HepG2 (cell line): ENCODE measurements at places on chromosomes 12 and 14.

DNA sequence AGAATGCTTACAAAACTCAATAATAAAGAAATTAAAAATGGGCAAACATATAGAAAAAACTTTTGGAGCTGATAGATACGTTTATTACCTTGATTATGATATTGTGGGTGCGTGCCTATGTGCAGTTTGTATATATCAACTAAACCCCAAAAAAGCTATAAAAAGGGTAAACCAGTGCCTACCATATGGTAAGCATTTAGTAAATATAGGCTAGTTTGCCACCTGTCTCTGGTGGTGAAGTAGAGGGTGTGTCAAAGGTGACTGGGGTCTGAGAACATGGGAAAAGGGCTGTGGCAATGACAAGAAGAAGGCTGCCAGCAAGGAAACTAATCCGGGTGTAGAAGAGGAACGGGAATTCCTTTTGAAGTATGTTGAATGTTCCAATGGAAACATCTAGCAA lies 18.3 kb downstream of the GALNT8 start:
- no peaks in the 10 kb centered on the region for H3K36me3 ChIP-seq
- no peaks in the 10 kb centered on the region for H3K4me1 ChIP-seq
- H3K27me3 ChIP-seq = no peaks in the 10 kb centered on the region
- no peak for DNase-seq

DNA sequence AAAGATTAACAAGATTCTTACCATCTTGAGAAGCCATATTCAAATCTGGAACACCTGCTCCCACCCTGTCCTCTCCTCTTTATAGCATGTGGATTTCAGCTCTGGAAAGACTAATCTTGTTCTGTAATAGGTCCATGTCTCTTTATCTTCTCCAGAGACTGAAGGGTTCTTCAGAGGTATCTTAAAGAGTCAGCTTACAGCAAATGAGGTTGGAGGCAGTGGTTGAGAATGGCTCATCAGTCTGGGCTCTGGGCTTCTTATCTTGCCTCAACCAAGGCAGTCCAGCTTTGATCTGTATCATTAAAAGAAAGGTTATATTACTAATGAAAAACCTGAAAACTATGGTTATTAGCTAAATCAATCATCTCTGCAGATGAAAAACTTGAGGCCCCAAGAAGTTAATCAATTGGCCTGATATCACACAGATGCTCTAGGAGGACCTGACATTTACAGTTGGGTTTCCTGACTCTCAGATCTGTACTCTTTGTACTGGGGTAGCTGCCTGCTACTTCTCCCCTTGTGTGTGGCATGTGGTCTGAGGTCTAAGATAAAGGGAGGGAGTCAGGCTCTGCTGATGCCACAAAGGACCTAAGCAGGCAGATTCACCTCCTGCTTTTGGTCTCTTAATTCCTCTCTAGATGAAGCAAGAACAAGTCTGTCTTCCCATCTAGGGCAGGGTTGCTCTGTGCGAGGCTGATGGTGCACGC lies 1.7 kb upstream of the AKAP6 start:
- no peak overlapping the region for H3K27ac ChIP-seq
- H3K36me3 ChIP-seq = no peaks in the 10 kb centered on the region
- no peak for DNase-seq
- H3K27me3 ChIP-seq = no peaks in the 10 kb centered on the region

GRCh38 chr12:71840231-71840847 lies 780 bp downstream of the TBC1D15 start:
- no peaks in the 10 kb centered on the region; the same call in 1 of the 2 replicates for H3K27me3 ChIP-seq
- peak overlapping the region; percentile 69 for H3K27ac ChIP-seq
- DNase-seq = peak; percentile 48
- H3K36me3 ChIP-seq = no peaks in the 10 kb centered on the region
- peak overlapping the region; percentile 77 for H3K4me3 ChIP-seq

GRCh38 chr12:83920821-83921547 lies 991.6 kb downstream of the SLC6A15 start:
- no peak overlapping the region for H3K27ac ChIP-seq
- no peak for DNase-seq
- H3K36me3 ChIP-seq = no peaks in the 10 kb centered on the region
- H3K4me1 ChIP-seq = no peaks in the 10 kb centered on the region

DNA sequence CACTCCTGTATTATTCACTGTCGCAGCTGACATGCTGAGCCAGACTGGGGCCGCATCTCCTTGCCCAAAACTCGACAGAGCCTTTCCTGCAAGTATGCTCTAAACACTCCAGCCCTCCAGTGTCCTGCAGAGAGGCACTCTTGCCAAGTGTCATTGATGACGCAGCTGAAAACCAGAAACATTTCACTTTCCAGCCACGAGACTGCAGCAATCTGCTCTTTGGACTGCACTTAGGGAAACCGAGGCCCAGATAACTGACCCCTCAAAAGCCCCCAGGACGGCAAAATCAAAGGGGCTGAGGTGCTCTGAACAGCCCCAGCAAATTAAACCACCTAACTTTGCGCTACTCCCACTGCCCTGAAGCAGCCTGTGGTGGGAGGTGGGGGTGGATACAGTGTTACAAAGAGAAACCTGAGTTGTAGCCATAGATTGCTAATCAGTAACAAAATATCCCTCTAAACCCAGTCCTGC lies 2.6 kb downstream of the CCDC85C start:
- peak overlapping the region; percentile 80 for H3K27ac ChIP-seq
- DNase-seq = peak; percentile 49
- H3K36me3 ChIP-seq = peaks cover 4% of the 10 kb centered on the region; the same call in 1 of the 2 replicates
- H3K4me1 ChIP-seq = peaks cover 64% of the 10 kb centered on the region
- peak overlapping the region; percentile 85 for H3K4me3 ChIP-seq

- H3K27ac ChIP-seq = no peak overlapping the region
- DNase-seq = no peak
- no peaks in the 10 kb centered on the region for H3K36me3 ChIP-seq
- H3K4me1 ChIP-seq = peaks cover 20% of the 10 kb centered on the region
- H3K4me3 ChIP-seq = no peak overlapping the region
Observed at GRCh38 chr12:1529862-1530591, 64.4 kb downstream of the FBXL14 start.

GRCh38 chr14:75138492-75138891 lies 11.6 kb upstream of the NEK9 start:
- peaks cover 2% of the 10 kb centered on the region; the same call in 1 of the 2 replicates for H3K4me1 ChIP-seq
- H3K27ac ChIP-seq = no peak overlapping the region
- no peaks in the 10 kb centered on the region for H3K27me3 ChIP-seq
- peaks cover 13% of the 10 kb centered on the region for H3K36me3 ChIP-seq

GRCh38 chr12:132834181-132834711 lies 5.6 kb upstream of the GOLGA3 start:
- no peak overlapping the region for H3K4me3 ChIP-seq
- 0 out of 3 replicates have a peak, but pooled peaks cover 3% of the 10 kb centered on the region for H3K36me3 ChIP-seq
- H3K4me1 ChIP-seq = peaks cover 5% of the 10 kb centered on the region

- H3K27me3 ChIP-seq = no peaks in the 10 kb centered on the region
- no peak overlapping the region for H3K4me3 ChIP-seq
- H3K4me1 ChIP-seq = peaks cover 13% of the 10 kb centered on the region
- H3K27ac ChIP-seq = no peak overlapping the region
Observed at GRCh38 chr14:49545716-49546115, 40.5 kb downstream of the RPS29 start.

DNA sequence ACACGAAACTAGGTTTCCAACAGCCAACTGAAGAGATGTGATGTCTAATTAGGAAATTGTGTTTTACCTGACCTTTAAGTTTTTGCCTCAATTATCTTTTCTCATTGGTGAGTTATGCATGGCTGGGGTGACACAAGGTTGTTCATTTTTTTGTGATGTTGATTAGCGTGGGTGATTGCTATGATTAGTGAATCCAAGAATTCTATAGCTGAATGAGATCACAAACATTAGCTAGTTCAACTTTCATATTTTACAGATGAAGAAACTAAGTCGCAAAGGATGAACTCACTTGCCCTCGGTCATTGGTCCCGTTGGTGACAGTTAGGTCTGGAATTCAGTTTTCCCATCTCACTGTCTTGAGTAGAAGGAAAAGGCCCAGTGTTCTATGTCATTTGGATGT lies 32.6 kb upstream of the LMNTD1 start:
- H3K4me1 ChIP-seq = no peaks in the 10 kb centered on the region
- H3K27ac ChIP-seq = no peak overlapping the region
- H3K4me3 ChIP-seq = no peak overlapping the region

DNA sequence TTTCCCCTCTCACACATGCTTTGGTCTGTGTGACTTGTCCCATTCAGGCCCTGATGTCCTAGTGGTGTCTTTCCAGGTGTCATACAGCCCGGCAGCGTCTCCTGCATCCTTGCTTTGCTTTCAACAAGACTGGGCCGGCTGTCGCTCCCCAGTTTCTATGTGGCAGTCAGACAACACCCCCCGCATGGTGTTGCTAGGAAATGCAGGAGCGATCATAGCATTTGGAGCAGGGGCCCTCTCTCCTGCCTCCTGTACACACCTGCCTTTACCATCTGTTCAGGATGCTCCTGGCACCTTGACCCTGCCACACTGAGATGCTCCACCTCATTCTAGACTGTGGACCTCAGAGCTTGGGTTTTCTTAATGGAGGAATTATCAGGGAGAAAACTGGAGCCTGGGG lies 29.5 kb downstream of the CACNA1C start:
- H3K27me3 ChIP-seq = peaks cover 9% of the 10 kb centered on the region; the same call in 2 of the 3 replicates
- no peak overlapping the region for H3K27ac ChIP-seq
- H3K36me3 ChIP-seq = no peaks in the 10 kb centered on the region
- no peak for DNase-seq
- no peak overlapping the region for H3K4me3 ChIP-seq

DNA sequence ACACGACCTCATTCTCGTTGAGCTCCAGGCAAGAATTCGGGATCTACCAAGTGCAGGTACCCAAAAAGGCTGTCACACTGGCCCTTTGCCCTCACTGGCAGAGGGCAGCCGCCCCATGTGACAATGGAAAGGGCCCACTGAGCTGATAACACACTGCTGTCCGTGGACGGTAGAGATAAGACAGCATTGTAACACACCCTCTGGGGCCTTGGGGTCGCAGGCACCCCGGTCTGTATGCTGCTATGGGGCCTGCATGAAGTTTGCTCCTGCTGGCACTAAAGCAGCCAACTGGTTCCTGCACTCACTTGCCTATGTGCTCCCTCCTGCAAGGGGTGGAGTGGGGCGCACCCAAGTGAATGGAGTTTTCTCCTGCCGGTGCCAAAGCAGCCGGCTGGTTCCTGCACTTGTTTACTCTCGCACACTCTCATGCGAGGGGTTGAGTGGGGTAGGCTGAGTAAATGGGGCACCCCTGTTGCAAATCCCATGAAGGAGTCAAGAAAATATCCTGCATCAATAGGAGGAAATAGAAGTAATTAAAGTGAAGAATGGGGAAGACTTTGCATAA lies 477.9 kb downstream of the ATP23 start:
- no peak overlapping the region for H3K4me3 ChIP-seq
- no peaks in the 10 kb centered on the region for H3K36me3 ChIP-seq
- no peaks in the 10 kb centered on the region for H3K4me1 ChIP-seq
- H3K27me3 ChIP-seq = no peaks in the 10 kb centered on the region
- H3K27ac ChIP-seq = no peak overlapping the region

DNA sequence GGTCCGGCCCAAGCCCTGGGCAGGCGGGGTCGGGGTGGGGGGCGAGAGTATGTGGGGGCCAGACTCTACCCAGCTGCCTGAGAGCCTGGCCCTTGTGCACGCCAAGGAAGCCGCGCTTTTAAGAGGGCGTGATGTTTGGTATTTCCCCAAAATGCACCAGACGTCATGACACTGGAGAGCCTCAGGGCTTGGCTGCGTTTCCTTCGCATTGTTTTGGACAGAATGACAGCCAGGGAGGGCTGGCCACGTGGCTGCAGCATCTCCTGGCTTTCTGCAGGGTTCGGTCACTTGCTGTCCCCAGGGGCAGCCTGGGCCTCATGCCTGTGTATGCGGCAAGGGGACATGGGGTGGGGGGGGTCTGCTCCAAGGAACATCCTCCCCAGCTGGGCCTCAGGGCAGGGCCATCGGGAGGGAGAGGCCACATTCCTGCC lies 16.1 kb upstream of the NUDT14 start:
- no peak for DNase-seq
- H3K27me3 ChIP-seq = peaks cover 26% of the 10 kb centered on the region
- no peaks in the 10 kb centered on the region for H3K36me3 ChIP-seq
- peaks cover 46% of the 10 kb centered on the region for H3K4me1 ChIP-seq
- no peak overlapping the region for H3K27ac ChIP-seq

GRCh38 chr14:61503167-61503801 lies 181.9 kb downstream of the PRKCH start:
- H3K27me3 ChIP-seq = no peaks in the 10 kb centered on the region
- no peak overlapping the region for H3K27ac ChIP-seq
- no peaks in the 10 kb centered on the region for H3K36me3 ChIP-seq
- peaks cover 9% of the 10 kb centered on the region for H3K4me1 ChIP-seq
- no peak overlapping the region for H3K4me3 ChIP-seq
- DNase-seq = no peak

- no peak overlapping the region for H3K4me3 ChIP-seq
- DNase-seq = no peak
Observed at GRCh38 chr12:57732726-57733593, 5.6 kb downstream of the AGAP2 start.

- peaks cover 43% of the 10 kb centered on the region for H3K4me1 ChIP-seq
- no peak overlapping the region for H3K27ac ChIP-seq
- no peak for DNase-seq
- H3K27me3 ChIP-seq = no peaks in the 10 kb centered on the region
Observed at GRCh38 chr12:97597031-97597751, 134.6 kb downstream of the RMST start.

- H3K4me3 ChIP-seq = no peak overlapping the region
- no peaks in the 10 kb centered on the region for H3K27me3 ChIP-seq
- DNase-seq = no peak
- no peak overlapping the region for H3K27ac ChIP-seq
Observed at GRCh38 chr12:39372929-39373328, 70.0 kb downstream of the KIF21A start.

DNA sequence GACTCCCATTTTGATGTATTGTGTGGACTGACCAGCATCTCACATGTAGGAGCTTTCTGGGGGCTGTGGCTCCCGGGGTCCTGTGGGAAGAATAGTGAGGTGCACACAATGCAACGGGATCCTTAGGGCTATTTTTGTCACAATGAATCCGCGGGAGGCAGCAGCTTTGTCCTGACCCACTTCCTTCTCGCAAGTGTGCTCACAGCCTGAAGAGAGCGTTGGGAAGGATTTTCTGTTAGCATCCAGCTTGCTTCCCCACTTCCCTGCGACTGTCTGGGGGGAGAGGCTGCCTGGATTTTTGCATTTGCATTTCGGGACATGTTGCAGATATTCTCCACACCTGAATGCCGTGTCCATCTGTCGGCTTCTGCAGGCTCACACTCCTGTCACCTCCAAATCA lies 31.9 kb downstream of the FZD10 start:
- H3K36me3 ChIP-seq = no peaks in the 10 kb centered on the region
- H3K27me3 ChIP-seq = peaks cover 17% of the 10 kb centered on the region; the same call in 1 of the 3 replicates
- H3K27ac ChIP-seq = no peak overlapping the region

- DNase-seq = no peak
- no peaks in the 10 kb centered on the region for H3K27me3 ChIP-seq
- H3K36me3 ChIP-seq = no peaks in the 10 kb centered on the region
- no peak overlapping the region for H3K27ac ChIP-seq
- H3K4me1 ChIP-seq = peaks cover 25% of the 10 kb centered on the region
Observed at GRCh38 chr14:61477712-61478462, 156.5 kb downstream of the PRKCH start.

DNA sequence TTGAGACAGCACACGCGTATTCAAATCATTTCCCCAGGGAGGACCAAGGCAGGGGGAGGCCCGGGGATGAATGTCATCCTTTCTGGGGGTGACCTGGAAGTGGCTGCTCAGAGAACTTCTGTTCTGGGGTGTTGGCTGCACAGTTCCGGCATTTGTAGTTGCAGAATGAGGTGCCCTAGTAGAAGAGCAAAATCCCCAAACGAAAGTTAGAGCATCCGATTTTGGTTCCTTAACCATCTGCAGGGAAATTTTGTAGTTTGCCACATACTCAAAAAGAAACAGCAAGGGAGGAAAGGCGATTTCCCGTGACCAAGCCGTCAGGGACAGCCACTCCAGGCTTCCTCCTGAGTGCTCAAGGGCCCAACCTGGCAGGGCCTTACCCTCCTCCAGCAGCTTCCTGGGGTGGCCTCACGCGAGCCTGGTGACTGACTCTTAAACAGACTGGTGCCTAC lies 13.0 kb upstream of the TRAF3 start:
- H3K4me1 ChIP-seq = peaks cover 14% of the 10 kb centered on the region
- H3K4me3 ChIP-seq = no peak overlapping the region
- no peak overlapping the region for H3K27ac ChIP-seq
